ENCODE measurements at places on chromosomes 7 and 10.

- DNase-seq: no peak
Observed at GRCh38 chr10:25502453-25502852, 327.7 kb downstream of the GPR158 start.

GRCh38 chr7:38881015-38881414 lies 28.0 kb downstream of the VPS41 start:
- DNase-seq: no peak

- DNase-seq: no peak
Observed at GRCh38 chr10:73413108-73413527, 740 bp downstream of the ANXA7 start.

- no peak for DNase-seq
Observed at GRCh38 chr7:135748770-135749169, at the start of gene FAM180A. FAM180A (minus strand) TSS chr7:135748813; CDS start chr7:135748580, 233 bp downstream.

GRCh38 chr7:23276376-23276775 lies 22.8 kb upstream of the MALSU1 start:
- no peak for DNase-seq

DNA sequence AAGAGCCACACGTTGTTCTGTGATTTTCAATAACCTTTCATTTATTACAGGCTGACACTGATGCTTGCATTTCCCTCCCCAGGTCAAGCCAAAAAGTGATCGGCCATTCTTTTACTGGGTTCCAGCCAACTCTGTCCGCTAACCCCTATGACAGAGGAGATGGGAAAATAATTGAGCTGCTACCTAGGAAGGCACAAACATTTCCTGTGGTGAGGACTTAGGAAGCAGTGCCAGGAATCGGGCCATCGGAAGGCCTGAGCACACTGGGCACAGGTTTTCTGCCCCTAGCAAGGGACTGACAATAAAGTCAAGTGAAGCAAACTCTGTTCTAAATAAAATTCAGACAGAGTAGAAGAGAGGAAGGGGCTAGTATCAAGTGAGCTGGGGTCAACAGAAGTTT lies 313.0 kb upstream of the AOAH start:
- DNase-seq: no peak

DNA sequence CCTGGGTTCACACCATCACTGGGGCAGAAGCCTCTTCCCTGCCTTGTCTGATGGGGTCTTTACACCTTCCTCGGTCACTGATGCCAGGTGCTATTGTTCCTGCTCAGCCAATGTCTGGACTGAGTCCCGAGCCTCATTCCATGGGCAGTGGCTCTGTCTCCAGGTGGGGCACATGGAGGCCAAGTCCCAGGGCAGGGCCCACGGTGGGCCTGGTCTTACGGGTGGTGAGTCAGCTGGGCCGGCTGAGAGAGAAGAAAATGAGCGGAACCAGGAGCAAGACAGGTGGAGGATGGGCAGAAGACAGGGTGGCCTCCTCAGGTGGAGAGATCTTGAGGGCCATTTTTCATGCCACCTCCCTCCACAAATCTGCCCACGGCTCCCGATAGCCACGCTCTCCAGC lies 131.7 kb upstream of the FAM20C start:
- DNase-seq: no peak

DNA sequence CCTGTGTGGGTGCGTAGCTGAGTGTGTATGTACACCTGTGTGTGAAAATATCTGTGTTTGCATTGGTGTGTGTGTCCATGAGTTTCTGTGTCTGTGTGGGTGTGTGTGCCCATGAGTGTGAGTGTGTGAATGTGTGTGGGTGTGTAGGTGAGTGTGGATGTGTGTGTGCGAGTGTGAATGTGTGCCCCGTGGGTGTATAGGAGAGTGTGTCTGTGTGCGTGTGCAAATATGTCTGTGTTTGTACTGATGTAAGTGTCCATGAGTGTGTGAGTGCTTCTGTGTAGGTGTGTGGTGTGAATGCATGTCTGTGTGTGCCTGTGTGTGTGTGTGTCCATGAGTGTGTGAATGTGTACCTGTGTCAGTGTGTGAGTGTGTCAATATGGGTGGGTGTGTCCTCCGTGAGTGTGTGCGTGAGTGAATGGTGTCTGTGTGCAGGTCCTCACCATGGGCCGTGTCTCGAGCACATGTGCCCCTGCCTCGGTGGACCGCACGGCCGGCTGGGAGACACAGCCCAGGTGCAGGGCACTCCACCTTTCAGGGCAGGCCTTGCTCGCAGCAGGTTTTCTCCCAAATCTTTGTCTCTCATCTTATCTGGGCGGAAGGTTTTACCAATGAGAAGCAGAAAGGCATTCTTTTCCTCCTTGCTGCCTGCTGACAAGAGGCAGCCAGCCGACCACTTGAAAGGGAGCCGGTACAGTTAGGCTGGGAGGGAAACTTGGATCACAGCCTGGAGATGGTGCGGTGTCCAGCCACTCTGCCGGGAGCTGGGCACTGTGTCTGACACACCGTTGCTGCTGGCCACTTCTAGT lies 107.1 kb upstream of the FAM20C start:
- no peak for DNase-seq

DNA sequence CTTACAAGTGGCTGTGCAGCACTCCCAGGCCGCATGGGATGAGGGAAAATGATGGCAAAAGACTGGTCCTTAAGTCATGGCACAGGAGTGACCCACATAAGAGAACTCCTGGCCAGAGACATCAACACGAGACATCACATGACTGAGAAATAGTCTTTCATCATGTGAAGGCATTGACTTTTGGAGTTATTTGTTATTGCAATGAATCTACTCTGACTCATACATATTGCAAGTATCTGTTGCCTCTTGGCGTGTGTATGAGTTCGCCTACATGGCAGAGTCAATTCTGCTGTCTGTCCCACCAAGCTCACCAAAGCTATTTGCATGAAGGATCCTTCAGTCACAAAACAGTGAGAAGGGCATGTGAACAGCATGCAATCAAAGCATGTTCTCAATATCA lies 59.7 kb upstream of the HABP2 start:
- DNase-seq: no peak

DNA sequence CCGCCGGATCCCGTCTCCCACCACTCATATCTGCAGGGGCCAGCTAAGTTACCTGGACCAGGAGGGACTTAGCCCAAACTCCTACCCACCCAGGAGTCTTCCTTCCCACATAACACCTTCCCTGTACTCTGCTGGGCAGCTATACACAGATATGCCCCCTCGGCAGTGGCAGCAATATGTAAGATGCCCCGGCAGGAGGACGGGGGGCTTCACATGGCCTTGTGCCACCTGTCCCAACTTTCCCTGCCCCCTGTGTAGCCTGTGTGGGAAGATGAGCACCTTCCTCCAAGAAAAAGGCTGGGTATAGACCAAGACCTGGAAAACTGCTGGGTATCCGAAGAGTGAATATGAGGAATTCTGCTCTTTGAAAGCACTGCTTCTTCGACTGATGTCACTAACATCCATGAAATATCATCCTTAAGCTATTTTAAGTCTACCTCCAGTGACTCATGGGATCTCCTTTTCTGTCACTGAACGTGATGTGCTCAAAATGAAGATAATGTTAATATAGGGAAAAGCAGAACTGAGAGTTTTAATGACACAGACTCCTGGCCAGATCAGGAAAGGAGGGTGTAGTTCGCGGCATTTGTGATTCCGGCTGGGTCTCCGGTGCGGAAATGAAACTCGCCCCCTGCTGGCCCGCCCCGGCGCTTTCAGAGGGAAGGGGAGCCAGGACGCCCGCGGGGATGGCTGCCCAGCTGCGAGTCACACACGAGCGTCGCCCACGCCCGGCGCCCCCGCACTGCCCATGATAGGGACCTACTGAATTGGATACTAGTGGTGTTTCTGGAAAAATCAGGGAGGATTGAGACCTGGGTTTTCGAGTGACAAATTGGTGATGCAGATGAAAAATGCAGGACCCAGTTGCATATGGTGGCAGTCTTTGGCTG lies 256.9 kb upstream of the NFE2L3 start:
- DNase-seq: peak; percentile 76

- DNase-seq: no peak
Observed at GRCh38 chr7:7321681-7322080, 139.3 kb downstream of the C1GALT1 start.

DNA sequence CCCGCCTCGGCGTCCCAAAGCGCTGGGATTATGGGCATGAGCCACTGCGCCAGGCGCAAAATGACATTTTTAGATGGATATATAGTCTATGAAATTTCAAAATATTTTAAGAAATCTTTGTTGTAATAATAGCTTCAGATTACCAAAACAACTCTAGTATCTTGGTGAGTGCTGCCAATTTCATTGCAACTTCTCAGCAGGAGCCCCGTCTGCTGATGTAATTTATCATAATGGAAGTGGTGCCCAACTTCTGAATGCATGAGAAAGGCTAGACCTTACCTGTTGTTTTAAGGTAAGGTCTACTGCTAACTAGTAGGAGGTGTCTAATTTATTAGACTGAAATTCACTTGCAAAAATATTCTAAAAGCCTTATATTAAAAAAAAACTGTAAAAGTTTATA lies 20.0 kb downstream of the PDSS1 start:
- DNase-seq: no peak

GRCh38 chr10:76195654-76196390 lies 764.4 kb downstream of the LRMDA start:
- DNase-seq: no peak

Data from right atrium auricular region (tissue), 2 donors.